CD14-positive monocyte (primary cell): ENCODE measurements at places on chromosomes 2 and 18.

- DNase-seq, result no peak
Observed at GRCh38 chr18:55351241-55351691, 236.7 kb downstream of the TCF4 start.

DNA sequence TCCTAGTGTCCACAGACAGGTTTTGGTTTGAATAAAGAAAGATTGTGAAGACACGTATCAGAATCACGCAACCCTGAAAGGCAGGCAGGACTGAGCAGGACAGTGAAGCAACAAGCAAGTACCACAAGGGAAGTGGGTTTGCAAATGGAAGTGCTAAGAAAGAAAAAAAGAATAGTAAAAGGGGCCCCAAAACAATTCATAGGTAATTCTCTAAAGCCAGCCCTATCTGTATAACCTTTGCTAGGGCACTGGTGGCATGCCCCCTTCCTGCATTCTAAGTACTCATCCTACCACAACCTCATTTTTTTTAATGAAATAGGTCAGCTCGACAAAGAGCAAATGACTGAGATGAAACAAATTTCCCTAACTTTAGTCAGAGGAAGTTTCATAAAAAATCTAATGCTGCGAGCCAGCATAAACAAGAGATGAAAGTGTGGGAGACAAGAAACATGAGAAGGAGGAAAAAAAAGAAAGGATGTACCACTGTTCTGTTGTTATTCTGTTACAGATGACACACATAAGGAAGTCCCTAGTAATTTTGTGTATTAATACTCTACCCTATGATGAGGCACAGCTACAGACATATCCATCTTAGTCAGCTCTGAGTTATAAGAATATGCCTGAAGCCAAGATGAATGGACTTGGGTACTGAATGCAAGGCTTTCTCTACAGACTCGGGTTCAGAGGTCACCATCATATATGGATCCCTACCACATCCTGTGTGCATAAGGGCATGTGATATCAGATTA lies 32.2 kb downstream of the IKZF2 start:
- no peak for DNase-seq

- no peak for DNase-seq
Observed at GRCh38 chr2:142174176-142174575, 43.4 kb upstream of the LRP1B start.

- no peak for DNase-seq
Observed at GRCh38 chr18:8283891-8284585, 325.2 kb upstream of the RAB12 start.
